A172 (cell line): ENCODE measurements at places on chromosomes 13 and 19.

- no peak for DNase-seq
These were observed 9.8 kb downstream of the DDX39A start for GRCh38 chr19:14409146-14410023.

DNA sequence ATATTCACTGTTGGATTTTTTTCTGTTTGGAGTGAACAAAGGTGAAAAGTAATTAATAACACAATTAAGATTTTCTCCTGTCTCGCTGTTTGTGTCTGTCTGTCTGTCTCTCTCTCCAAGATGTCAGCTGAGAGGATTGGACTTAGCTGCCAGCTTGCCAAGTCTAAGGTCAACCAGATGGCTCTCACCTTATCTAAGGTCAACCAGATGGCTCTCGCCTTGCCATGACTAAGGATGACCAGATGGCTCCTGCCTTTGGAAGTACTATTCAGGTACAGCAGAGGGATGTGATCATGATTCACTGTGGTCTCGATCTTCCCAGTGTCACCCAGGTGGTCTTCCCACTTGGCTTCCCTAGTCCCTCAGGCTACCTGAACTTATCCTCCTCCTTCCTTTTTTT lies 1436.4 kb downstream of the UQCRFS1 start:
- DNase-seq, result peak; percentile 42

GRCh38 chr19:50178320-50178719 lies 15.2 kb upstream of the IZUMO2 start:
- no peak for DNase-seq

GRCh38 chr13:75797239-75797638 lies 161.1 kb downstream of the LMO7 start:
- no peak for DNase-seq

GRCh38 chr19:2663920-2664571 lies 38.4 kb downstream of the GNG7 start:
- no peak for DNase-seq

DNA sequence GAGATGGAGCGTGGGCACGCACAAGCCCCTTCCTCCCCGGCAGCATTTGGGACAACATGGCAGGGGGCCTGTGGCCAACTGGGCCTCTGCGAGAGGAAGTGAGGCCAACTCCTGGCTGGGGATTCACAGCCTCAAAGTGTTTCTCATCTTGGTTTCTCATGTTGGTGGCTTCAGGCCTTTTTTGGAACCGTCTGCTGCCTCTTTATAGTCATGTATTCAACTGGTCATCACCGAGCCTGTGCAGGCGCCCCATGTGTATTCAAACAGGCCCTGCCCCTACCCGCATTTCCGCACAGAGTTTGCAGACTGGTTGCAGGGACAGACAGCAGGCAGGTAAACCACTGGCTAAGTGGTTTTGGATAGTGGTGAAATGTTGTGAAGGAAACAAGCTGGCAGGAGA lies 17.3 kb upstream of the RELB start:
- DNase-seq, result no peak

DNA sequence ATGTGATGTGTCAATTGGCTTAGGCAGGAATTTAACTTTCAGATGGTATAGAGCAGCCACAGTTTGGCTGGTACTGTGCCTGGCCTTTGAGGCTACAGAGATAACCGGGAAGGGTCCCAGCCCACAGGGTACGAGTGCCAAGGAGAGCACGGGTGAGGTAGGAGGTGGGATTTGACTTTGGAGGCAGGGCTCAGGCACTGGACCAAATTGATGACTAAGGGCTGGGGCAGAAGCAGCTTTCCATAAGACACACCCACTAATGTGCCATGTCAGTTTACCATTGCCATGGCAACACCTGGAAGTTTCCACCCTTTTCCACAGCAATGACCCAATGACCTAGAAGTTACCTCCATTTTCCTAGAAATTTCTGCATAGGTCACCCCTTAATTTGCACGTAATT lies 466.2 kb downstream of the TSHZ3 start:
- DNase-seq, result no peak

GRCh38 chr13:76538004-76538403 lies 348.2 kb downstream of the KCTD12 start:
- no peak for DNase-seq

DNA sequence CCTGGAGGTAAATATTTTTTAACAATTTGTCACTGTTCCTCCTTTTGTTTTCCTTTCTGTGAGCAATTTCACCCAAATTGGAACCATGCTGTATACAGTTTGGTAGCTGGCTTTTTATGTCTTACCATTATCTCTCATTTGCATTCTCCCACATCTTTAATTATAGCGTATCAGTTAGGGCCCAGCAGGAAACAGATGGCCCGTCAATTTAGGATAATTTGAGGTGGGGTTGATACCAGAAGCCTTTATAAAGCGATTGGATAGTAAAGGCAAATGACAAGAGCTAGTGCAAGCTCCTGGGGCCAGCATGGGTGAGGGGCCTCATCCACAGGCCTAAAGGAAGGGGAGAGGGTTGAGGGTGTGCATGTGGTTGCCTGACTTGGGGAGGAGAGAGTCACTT lies 3.8 kb upstream of the IFNL4 start:
- DNase-seq, result no peak

DNA sequence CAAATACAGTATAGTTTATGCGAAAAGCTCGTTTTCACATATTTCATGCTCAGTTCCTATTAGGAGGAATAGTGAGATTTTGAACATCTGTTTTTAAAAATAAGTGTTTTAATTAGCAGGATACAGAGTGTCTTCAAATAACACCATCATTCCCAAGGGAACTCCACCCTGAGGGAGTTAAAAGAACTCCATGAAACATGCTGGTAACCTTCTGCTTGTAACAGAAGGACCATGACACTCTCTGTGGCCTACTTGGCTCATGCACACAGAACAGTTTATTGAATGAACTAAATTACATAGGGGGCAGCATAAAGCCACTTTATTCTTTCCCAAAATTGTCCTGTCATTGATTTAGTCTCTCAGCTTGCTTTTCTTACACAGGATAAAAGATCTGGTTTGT lies 809.5 kb upstream of the SLITRK6 start:
- DNase-seq, result no peak

DNA sequence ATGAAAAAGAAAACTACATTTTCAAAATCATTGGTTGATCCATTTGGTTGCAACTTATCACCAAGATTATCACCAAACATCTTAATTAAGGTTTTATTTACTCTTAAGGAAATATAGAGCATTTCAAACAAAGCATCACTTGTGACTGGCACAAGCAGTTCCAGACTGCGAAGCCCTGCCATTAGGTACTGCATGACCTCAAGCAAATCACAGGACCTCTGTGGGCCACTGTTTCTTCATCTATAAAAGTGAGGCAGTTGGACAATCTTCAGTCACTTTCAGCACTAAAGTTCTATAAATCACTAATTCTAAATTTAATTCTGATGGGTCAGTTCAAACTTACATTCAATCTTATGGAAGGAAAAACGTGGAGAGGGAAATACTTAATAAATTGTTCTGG lies 2.0 kb downstream of the ELF1 start:
- DNase-seq, result no peak

- no peak for DNase-seq
These were observed 2.7 kb downstream of the EGLN2 start for GRCh38 chr19:40801426-40802299.

DNA sequence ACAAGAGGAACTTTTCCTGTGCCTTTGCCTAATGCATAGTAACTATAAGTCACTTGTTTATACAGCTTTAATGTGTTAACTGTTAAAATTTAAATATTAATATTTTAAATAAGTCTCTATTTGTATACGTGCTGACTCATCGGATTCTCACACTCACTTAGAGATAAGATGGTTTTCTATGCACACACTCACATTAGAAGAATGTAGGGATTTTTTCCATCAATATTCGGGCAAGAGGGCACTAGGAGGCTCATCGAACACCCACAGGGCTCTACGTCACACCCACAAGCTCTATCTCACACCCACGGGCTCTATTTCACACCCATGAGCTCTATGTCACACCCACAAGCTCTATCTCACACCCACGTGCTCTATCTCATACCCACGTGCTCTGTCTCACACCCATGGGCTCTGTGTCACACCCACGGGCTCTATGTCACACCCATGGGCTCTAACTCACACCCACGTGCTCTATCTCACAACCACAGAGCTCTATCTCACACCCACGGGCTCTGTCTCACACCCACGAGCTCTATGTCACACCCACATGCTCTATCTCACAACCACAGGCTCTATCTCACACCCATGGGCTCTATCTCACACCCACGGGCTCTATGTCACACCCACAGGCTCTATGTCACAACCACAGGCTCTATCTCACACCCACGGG lies 73.4 kb downstream of the COL4A2 start:
- no peak for DNase-seq

DNA sequence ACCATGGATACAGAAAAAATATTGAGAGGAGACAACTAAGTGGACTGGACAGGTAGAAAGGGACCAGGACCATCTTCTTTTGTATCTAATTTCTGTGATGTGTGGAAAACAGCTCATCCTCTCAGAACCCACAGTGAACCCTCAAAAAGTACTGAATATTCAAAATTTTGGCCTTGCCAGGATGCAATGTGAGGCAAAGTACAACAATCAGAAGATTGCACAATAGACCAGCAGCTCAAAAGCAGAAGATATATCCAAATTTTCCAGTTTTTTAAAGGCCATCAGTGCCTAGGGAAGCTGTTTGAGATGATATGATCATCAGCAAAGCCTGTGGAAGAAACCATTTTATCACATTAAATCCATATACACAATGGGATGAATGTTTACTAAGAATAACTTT lies 973.3 kb upstream of the MIR17HG start:
- DNase-seq, result no peak

- DNase-seq, result no peak
These were observed 179.7 kb downstream of the STK24 start for GRCh38 chr13:98397221-98397620.

DNA sequence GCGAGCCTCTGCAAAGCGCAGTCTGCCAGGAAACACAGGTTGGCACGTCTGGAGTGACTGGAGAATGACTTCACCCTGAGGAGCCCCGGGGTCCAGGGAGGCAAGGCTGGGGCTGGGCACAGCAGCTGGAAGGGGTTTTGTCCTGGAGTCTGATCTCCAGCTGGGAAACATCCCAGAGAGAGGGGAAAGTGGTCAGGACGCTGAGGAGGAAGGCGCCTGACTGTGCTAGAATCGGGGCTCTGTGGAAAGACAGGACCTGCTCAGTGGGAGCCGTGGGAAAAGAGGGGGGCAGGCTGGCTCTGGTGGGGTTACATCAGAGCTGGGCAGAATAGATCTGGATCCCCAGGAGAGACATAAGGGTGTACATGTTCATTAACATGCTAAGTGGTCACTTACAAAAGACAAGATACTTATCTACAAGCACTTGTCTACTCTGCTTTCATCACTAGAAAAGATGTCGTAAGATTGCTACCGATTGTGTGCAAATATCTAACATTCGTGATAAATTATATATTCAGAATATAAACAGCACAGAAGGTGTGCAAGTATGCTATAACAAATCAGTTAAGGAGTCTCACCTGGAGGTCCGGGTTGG lies 106.6 kb downstream of the COL4A1 start:
- no peak for DNase-seq

DNA sequence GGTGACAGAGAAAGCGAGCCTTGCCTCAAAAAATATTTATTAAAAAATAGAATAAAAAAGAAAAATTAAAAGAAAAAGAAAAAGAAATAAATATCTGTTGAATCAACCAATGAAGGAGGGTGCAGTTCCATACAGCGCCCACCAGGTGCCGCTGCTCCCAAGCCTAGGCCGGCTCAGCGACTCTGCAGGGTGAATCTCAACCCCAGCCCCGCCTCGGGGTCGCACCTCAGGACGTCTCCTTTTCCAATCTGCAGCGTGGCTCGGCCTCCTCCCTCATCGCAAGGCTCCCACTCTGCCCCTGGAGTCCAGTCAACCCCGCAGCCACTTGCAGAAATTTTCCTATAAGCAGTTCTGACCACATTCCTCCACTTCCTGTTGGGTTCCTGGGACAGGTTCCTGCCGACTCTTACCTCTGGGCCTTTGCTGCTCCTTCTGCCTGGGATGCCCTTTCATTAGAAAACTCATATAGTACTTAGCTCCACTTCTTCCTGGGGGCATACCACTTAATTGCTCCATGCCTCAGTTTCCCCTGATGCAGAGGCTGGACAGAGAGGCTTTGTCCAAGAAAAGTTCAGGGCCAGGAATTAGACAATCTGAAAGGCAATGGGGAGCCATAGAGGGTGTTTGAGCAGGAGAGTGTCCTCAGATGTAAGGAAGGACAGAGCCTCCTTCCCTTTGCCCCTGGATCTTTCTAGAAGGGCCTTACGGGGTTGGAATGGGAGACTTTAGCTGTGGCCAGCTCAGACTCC lies 24.3 kb downstream of the NFILZ start:
- DNase-seq, result peak; percentile 27

GRCh38 chr13:80359414-80359777 lies 18.5 kb upstream of the SPRY2 start:
- DNase-seq, result no peak

DNA sequence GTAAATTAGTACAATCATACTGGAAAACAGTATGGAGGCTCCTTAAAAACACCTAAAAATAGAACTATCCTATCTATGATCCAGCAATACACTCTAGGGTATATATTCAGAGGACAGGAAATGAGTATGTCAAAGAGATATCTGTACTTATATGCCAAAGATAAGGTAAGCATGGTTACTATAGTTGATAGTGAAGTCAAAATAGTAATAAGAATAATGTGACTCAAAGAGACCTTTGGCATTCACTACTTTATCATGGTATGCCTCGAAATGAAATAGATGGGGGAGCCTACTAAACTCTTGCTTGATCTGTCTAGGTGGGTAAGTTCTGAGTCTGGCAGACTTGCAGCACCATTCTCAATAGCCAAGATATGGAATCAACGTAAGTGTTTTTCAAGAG lies 30.3 kb downstream of the FXYD5 start:
- no peak for DNase-seq

- DNase-seq, result peak; percentile 74
These were observed 1.2 kb downstream of the LONP1 start for GRCh38 chr19:5718579-5719273.

GRCh38 chr13:51222686-51223559 lies 725 bp downstream of the FAM124A start:
- no peak for DNase-seq

DNA sequence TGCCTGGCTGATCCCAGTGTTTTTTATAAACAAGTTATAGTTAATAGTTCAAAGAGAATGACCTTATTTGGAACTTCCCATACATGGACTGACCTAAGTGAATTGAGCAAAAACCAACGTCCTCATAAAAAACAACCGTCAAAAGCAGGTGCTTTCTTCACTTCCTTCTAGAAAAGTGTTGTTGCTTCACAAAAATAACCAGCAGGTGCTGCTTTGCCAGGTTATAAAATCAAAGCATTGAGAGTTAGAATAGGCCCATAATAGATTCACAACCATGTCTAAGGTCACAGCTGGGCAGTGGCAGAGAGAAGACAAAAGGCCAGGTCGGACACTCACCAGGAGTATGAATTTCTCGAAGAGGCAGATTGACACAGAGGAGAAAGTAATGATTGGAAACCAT lies 9.5 kb downstream of the RUBCNL start:
- no peak for DNase-seq

GRCh38 chr13:98310485-98311199 lies 133.6 kb upstream of the RNF113B start:
- no peak for DNase-seq
